Thymus (tissue), 14 donors: ENCODE measurements at places on chromosomes 5 and 9. TPM values are rescaled to one million over a fixed set of nuclear protein-coding genes. Genes with fewer than 3 reads are reported as not detected.

DNA sequence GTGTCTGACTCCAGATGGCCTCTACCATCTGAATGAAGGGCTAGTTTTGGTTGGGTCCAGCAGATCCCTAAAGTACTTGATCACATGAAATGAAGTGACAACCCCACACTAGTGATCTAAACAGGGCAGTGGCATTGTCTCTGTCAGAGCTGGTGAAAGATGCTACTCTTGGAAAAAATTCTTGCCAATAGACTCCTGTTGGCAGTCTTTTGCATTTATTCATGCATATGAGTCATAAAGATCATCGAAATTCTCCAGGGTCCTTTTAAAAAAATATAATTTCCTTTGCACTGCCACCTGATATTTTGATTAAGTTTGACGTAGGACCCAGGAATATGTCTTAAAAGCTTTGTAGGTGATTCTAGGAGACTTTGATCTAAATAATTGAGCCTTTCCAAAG, 135.1 kb upstream of the ELL2 start:
- DNase-seq = no peak

DNA sequence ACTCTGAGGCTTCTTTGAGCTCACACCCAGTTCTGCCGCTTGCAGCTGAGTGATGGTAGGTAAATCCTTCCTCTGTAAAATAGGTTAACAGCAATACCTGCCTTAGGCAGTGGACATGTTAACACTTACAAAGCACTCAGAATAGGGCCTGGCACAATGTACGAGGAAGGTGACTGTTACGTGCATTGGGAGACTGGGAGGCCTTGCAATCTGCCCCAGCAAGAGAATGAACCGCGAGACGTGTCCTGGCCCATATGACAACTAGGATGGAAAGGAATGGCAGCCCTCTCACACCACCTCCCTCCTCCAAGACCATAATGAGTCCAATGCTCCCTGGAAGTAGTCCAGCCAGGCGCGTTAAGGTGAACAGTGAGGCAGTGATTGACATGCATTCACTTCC, 23.1 kb upstream of the AKNA start:
- DNase-seq = no peak

GABRA1 gene
- 2.7 TPM for total RNA-seq

GRCh38 chr5:62780230-62780629, 201.6 kb downstream of the LRRC70 start:
- DNase-seq = no peak

CCL28 gene
- total RNA-seq = 2.0 TPM

- DNase-seq = no peak
These were observed 175.2 kb downstream of the PAX5 start for GRCh38 chr9:36858805-36859375.

DNA sequence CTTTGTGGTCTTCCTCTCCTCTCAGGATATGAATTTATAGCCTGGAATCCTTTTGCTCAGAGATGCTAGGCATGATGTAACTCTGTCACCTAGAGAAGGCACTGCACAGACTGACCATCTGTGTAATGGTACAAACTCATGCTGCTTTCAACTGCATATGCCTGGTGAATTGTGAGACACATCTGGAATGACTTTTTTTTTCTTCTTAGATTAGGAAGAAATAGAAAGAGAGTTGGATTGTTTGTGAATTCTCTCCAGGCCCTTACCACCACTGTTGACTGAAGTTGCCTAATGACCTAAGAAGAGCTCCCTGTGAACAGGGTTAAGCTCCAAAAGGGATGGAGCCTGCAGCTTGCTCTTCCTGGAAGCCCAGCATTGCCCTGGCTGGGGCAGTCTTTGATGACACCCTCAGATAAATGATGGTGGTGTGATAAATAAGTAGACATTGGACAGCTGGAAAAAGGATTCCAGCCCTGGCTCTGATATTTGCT, 47.8 kb upstream of the TRIM32 start:
- no peak for DNase-seq

GRCh38 chr9:87803623-87804345, 77.9 kb downstream of the CTSL start:
- DNase-seq = no peak

- DNase-seq = no peak
These were observed 56.4 kb upstream of the OR2K2 start for GRCh38 chr9:111386386-111386785.

SMU1 gene
- total RNA-seq = 27.3 TPM

DNA sequence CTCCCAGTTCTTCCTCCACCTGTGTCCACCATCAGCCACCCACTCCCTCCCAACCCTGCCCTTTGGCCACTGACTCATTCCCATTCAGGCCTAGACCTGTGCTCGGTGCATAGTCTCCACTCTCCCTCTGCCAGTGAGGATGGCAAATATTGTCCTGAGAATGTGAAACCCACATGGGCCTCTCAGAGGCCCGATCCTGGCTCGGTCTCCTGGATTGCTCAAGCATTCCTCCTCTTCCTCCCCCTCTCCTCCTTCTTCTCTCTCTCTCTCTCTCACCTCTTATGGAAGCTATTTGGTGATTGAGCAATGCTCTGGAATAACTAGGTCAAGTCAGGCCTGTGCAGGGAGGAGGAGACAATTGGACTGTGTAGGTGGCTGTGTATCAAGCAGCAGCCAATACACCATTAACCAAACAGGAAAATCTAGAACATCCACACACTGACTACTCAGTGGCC, 99.9 kb downstream of the KLF4 start:
- no peak for DNase-seq

GRCh38 chr9:8733131-8733954, 933.8 kb upstream of the DMAC1 start:
- DNase-seq = no peak

FST gene
- 1.6 TPM for total RNA-seq

DNA sequence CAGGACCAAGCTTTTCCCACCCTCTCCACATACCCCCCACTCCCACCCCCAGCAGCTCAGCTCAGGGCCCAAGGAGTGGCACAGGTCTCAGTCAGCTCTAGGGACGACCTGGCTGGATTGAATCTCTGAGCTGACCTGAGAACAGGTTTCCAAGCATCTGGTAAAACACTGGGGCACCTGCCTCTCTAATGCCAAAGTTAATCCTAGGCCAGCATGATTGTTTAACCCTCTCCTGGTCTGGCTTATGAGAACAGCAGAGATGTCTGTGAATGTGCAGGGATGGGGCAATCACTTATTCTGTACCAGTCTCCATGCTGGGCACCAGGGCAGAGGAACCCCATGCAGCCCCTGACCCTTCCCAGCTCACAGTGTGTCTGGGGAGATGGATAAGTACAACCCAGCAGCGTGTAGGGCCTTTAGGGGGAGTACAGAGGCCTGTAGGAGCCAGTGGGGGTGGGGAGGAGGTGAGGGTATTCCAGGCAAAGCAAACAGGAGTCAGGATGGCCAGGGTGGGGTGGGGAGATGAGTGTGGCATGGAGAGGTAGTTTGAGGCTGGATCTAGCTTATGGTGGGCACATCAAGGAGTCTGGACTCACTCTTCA, 678 bp upstream of the KIF12 start:
- no peak for DNase-seq

DNA sequence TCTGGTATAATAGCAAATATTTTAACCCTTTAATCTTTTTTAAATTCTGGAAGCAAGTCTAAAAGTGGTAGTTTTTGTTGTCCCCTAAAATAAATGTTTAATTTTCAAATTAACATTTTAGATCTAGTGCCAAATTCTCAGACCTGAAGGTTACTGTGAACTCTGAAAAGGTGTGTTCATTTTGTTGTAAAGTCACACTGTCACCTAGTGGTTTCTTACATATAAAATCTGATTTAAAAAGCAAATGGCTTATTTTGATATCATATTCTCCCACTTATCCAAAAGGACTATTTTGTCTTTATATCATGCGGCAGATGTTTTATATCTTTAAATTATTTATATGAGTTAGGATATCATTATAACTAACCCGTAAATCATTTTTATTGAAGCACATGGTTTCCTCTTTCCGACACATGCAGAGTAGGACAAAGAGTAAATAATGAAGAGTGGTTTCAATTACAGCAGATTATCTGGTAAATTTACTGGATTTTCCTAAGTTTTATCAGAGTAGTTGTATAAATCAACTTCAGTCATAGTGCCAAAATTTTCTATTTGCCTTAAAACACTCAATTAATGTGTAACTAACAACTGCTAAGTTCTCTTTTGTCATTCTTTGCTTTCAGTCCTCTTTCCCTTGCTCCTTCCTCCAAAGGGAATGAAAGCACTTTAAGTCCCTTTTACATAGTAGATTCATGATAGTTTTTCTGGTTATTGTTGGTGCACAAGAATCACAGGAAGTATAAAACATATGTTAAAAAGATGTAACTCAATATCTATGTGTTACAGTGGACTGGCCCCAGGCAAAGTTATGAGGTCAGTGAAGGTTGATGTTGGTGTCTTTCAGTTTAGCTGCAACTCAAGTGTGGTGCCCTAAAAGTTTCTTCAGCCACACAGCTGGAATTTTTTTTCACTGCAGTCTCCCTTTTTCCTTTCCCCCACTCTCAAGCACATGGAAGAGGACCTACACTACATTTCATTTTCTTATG, 189.6 kb downstream of the COX7C start:
- no peak for DNase-seq

GRCh38 chr9:13597004-13597403, 317.5 kb upstream of the MPDZ start:
- DNase-seq = no peak

DNA sequence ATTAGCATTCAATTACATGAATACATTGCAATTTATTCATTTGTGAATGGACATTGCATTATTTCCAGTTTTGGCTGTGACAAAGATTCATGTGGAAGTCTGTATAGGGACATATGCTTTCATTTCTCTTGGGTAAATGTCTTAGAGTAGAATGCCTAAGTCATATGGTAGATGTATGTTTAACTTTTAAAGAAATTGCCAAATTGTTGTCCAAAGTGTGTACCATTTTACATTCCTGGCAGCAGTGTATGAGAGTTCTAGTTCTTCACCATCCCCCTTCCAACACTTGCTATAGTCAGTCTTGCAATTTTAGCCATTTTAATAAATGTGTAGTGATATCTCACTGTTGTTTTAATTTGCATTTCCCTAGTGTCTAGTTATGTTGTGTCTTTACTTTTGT, 122.2 kb downstream of the TMC1 start:
- no peak for DNase-seq

TMC1 gene
- 0.28 TPM for total RNA-seq

OSMR gene
- total RNA-seq = 7.6 TPM

- no peak for DNase-seq
These were observed 55.6 kb upstream of the SPTLC1 start for GRCh38 chr9:92170848-92171247.

LCN1 gene
- total RNA-seq = 0.19 TPM

GRCh38 chr5:95532415-95532814, 22.4 kb downstream of the SKIC3 start:
- no peak for DNase-seq

CORO2A gene
- 5.1 TPM for total RNA-seq

RASEF gene
- total RNA-seq = 3.9 TPM

DNA sequence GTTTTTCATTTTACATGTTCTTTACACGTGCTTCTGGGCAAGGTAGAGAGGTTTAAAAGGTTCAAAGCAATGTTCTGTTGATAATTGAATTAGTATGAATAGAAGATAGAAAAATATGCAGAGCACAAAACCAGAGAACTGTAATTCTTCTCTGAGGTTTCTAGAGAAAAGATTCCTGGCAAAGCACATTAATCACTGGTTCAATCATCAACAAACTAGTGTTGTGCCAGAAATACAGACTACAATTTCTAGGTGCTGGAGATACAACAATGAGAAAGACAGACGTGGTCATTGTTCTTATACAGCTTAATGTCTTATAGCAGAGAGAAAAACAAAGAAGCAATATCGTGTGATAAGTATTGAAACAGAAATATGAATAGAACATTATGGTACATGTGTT, 25.5 kb downstream of the MEGF9 start:
- no peak for DNase-seq

DNA sequence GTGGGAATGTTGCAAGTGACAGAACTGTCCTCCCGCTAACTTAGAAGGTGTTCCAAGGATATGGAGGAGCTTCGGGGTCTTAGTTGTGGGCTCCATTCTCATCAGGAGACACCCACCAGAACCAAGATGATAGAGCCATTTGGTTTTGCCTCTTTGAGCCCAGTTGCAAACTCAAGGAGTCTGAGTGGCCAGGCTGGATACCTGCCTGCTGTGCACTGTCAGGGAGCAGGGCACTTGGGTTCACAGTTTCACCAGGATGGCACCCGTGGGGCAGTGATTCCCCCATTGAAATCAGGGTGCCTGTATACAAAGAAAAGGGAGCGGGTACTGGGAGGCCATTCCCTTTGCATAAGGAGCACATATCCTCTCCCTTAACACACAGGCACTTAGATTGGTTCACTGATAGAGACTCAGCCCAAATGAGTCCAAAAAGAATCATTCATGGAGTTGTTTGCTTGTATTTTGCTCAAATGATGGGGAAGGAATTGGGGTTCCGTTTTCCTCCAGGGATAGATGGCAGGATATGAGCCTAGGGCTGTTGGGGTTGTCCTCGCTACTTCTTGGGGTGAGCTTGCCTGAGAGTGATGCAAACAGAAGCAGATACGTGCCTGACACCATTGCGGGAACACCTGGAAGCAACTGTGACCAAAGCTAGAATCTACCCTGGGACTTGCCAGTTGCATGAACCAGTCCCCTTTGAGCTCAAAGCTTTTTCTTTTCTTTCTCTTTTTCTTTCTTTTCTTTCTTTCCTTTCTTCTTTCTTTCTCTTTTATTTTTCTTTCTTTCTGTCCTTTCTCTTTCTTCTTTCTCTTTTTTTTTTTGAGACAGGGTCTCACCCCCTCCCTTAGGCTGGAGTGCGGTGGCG, 1.3 kb upstream of the PRR7 start:
- no peak for DNase-seq

ERAP2 gene
- total RNA-seq = 11.3 TPM

DNA sequence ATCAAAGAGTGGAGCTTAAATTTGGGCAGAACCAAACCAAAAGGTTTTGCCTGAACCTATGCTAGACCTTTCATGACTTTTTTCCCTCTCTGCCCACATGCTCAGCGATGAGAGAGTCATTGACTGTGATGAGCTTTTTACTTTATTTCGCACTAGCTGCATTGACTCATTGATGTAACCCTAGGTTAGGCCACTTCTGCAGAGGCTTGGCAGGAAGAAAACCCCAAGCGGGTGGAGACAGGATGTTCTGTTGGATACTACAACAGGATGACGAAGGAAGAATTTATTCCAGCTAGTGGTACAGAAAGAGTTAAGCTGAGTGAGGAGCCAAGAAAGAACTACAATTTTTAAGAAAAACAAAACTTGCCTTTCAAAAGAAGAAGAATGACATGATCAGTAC, 18.4 kb downstream of the AGXT2 start:
- DNase-seq = no peak

BTNL3 gene
- not detected for total RNA-seq
